NCI-H1105 (cell line): ENCODE measurements at places on chromosomes 2 and 18.

- DNase-seq = no peak
Observed at GRCh38 chr2:626491-627339, 50.5 kb downstream of the TMEM18 start.

DNA sequence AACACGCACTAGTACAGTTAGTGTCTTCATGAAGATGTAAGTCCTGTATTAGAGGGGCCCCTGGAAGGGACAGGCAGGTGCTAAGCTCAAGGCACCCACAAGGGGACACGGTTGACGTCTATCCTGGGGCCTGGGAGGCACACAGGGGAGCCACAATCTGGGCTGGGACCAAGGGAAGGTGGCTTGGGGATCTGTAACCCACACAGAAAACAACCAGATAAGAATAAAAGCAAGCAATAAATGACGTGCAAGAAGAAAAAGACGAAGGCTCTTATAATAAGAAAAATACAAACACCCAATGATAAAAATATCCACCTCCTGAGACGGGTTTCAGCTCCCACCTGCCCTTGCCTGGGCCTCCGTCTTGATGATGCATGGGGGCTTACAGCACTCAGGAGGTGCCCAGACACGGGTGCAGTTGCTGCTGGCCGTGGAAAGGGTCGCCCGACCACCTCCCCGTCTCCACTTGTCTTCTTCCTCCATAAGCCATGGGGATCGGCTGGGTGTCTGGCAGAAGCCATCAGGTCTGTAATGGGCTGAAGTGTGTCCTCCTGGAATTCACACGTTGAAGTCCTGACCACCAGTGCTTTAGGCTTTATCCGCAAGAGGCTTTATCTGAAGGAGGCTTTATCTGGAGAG lies 73.9 kb downstream of the TWIST2 start:
- DNase-seq = no peak

- DNase-seq = no peak
Observed at GRCh38 chr2:190579915-190580846, 45.7 kb upstream of the NEMP2 start.

DNA sequence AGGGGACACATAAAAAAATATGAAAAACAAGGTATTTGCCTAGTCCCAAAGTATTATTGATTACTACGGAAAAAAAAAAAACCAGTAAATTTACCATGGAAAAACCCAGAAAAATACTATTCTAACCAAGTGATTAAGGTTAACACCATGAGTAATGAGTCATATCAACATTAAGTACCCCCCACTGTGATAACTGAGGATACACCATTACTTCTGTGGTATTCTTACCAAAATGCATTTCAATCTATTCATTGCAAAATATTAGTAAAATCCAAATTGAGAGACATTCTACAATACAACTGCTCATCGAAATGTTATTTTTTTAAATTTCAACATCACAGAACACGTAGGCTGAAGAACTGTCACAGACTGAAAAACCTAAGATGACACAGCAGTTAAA lies 669.8 kb downstream of the ZEB2 start:
- no peak for DNase-seq
